ENCODE measurements at places on chromosomes 5 and 9.

- no peak for DNase-seq
These were observed 8.7 kb downstream of the STK10 start for GRCh38 chr5:172178991-172179989.

- no peak for DNase-seq
These were observed 999 bp upstream of the DRD1 start for GRCh38 chr5:175444905-175445456.

DNA sequence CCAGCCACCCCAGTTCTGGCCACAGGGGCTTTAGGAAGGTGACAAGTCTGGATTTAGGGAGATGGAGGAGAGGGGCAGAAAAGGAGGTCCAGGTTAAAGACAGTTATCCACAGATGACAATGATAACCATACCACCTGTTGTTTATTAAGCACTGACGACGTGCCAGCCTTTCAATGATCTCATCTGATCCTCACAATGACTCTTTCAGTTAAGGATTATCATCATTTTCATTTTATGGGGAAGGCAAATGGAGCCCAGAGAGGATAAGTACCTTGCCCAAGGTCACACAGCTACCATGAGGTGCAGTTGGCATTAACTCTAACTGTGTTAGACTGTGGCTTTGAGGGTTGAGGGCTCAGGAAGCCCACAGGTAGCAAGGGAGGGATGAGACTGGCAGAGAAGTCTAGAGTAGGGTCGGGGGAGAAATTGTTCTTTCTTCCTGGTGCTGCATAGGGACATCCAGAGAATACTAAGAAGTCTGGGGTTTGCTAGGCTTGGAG lies 21.5 kb upstream of the JADE2 start:
- no peak for DNase-seq

DNA sequence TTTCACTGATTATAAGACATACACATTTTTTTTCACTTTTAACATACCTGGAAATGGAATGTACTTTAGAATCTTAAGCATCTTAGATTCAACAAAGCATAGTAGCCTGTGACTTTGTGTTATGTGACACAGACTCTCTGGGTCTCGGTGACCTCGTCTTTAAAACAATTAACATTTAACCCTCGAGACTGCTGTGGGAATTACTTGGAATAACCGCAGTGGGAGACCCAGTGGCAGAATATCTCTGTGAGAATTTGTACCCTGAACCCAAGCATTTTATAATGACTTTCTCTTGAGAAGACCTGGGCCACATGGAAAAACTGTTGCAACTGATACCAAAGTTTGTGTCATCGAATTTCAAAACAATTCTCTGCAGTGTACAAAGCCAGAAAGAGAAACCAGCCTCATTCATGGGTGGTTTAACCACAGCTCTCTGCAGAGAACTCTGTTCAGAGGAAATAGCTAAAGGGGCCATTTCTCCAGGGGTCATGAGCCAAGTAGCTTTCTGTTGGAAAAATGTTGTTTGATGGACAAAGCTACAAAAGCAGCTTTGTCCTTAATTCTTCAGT lies 10.0 kb upstream of the RETREG1 start:
- DNase-seq: no peak

DNA sequence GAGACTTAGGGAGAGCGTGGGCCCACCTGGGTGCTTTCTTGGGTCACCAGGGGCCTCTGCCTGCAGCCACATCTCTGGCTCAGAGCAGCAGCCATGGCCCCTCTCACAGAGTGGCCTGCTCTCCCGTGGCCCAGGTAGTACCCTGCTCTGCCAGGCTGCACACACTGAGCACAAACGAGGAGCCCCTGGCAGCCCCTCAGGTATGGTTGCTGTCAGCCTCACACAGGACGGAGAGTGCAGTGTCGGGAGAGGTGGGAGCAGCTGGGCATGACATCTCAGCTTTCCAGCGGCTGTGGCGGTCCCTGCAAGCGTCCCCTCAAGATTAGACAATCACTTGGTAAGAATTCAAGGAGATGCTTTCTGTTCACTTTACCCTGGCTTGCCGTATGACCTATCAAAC lies 137.0 kb upstream of the IRX4 start:
- DNase-seq: no peak

DNA sequence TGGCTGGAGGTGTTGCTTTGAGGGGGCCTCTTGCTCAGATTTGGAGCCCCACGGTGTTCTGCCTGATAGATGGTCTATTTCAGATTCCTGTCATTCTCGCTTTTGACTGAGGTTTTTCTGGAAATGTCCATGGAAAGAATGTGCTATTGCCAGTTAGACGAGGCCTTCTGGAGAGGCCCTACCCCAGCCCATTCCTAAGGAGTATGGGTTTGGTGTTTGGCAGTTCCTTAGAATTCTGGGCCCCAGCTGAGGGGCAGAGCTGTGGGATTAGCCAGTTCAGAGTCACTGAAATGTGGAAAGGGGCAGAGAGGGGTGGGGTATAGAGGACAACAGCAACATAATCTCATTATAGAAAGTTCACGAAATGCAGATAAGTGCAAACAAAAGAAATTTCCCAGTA lies 50.5 kb downstream of the GALNT10 start:
- no peak for DNase-seq

GRCh38 chr5:121516997-121517396 lies 334.7 kb upstream of the FTMT start:
- no peak for DNase-seq

DNA sequence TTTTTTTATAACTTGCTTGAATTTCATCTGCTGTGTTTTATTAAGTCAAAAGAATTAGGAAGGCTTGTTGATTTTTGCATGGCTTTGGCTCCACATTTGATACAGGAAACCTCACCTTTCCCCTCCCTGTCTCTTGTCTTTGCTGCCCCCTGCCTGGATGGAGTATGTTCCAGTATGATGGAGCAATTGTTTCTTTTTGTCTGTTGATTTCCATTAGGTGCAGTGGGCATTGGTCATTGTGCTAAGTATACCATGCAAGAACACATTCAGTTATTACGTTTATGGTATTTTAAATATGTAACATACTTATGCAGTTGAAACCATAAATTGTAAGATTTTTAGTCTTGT lies 19.6 kb downstream of the TJP2 start:
- no peak for DNase-seq
